ENCODE measurements at places on chromosomes 4 and X. TPM values are rescaled to one million over a fixed set of nuclear protein-coding genes. Genes with fewer than 3 reads are reported as not detected.

Gene KLF8
- 1.0 TPM for total RNA-seq

Gene TTC29
- not detected for total RNA-seq

DNA sequence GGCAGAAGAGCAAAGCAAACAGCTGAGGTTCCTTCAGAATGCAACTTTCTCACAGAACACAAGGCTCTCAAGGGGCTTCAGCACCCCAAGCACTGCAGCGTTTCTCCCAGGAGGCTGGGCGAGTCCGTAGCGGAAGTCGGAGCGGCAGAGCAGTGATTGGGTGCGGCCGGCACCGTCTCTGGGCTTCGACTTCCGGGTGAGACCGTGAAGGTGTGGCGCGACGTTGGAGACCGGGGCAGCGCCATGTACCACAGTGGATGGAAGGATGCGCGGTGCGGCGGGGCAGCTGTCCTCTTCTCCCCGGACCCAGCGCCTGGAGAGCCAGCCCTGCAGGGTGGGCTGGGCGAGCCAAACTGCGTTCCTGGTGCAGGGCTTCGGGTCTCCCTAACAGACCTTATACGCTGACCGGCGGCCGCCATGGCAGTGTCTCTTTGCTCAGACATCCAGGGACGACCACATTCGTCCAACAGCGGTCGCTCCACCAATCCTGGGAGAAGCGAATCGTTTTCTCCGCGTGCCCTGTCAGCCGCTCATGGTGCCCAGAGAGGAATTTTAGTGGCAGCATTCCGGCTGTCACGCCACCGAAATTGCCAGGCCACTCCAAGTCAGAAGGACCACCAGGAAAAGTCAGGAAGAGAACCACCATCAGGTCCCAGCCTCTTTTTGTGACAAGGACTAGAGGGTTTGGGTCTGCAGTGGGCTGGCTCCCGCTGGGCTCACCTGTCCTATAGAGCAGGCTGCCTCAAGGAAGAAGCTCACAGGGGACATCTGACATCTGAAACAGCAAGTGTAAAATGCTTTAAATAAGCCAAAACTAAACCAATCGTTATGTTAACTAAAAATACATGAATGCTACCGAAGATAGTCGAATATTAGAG is 20.5 kb downstream of the TRIM61 start:
- H3K27me3 ChIP-seq: peaks cover 3% of the 10 kb centered on the region
- peak overlapping the region; percentile 90 for H3K4me3 ChIP-seq
- DNase-seq: peak; percentile 89
- peaks cover 14% of the 10 kb centered on the region for H3K4me1 ChIP-seq
- H3K36me3 ChIP-seq: peaks cover 9% of the 10 kb centered on the region

Gene PRDM5
- total RNA-seq: 0.57 TPM

- H3K27ac ChIP-seq: no peak overlapping the region
- H3K36me3 ChIP-seq: no peaks in the 10 kb centered on the region
- no peaks in the 10 kb centered on the region for H3K4me1 ChIP-seq
- H3K27me3 ChIP-seq: no peaks in the 10 kb centered on the region
- no peak for DNase-seq
Observed at GRCh38 chr4:70473679-70474078, 1.7 kb downstream of the MUC7 start.

DNA sequence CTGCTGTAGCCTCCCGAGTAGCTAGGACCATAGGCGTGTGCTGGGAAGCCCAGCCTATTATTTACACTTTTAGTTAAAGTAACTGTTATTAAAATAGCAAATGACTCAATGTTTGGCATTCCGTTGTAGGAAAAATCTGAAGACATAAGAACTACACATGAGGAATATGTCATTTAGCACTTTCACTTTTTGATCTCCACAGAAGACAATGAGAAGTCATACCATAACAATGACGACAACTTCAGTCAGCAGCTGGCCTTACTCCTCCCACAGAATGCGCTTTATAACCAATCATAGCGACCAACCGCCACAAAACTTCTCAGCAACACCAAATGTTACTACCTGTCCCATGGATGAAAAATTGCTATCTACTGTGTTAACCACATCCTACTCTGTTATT is 6.7 kb downstream of the GPR34 start:
- no peak overlapping the region for H3K4me3 ChIP-seq
- no peak overlapping the region for H3K27ac ChIP-seq
- peak; percentile 13 for DNase-seq
- peaks cover 7% of the 10 kb centered on the region for H3K36me3 ChIP-seq

DNA sequence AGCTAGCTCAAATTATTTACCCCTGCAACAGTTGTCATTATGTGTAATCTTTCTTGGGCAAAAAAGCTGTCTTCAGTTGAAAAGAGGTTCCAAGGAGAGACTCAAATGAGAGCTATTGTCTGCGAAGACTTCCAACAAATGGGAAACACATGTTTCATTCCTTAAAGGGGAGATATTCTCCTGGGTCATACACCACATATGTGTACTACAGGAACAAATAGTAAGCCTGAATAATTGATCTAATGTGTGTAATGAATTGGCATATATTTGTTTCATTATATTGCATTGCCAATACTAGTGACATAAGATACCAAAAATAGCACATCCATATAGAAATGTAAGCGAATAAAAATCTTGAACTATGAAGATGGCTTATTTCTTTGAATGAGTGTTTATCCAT is 950.9 kb upstream of the NDST4 start:
- no peaks in the 10 kb centered on the region for H3K36me3 ChIP-seq
- no peak for DNase-seq
- H3K4me1 ChIP-seq: no peaks in the 10 kb centered on the region
- no peak overlapping the region for H3K4me3 ChIP-seq
- no peak overlapping the region for H3K27ac ChIP-seq
- no peaks in the 10 kb centered on the region for H3K27me3 ChIP-seq

GRCh38 chrX:54817220-54817820 is 9.8 kb downstream of the MAGED2 start:
- no peak overlapping the region for H3K4me3 ChIP-seq
- peaks cover 8% of the 10 kb centered on the region for H3K36me3 ChIP-seq
- DNase-seq: no peak
- no peaks in the 10 kb centered on the region for H3K4me1 ChIP-seq

DNA sequence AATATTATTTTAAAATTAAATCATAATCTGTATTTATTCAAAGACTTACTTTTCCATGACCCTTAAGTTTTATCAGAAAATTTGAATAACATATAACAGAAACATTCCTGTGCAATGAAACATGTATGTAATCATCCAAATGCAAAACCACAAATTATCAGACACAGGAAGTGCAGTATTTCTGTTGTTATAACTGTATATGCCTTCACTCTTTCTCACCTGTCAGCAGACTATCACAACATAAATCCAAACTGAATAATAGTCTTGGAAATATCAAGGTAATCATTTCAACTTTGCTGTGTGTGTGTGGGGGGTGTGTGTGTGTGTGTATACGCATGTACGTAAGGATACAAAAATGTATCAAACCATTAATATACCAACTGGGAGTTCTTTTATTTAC is 285.9 kb downstream of the SLC7A11 start:
- H3K4me3 ChIP-seq: no peak overlapping the region
- no peak for DNase-seq
- H3K4me1 ChIP-seq: no peaks in the 10 kb centered on the region
- no peaks in the 10 kb centered on the region for H3K36me3 ChIP-seq
- H3K27me3 ChIP-seq: no peaks in the 10 kb centered on the region

Gene GCNA
- total RNA-seq: 2.9 TPM

- no peaks in the 10 kb centered on the region for H3K27me3 ChIP-seq
- peak; percentile 46 for DNase-seq
- peaks cover 13% of the 10 kb centered on the region for H3K36me3 ChIP-seq
- H3K4me1 ChIP-seq: peaks cover 59% of the 10 kb centered on the region
- peak overlapping the region; percentile 77 for H3K27ac ChIP-seq
Observed at GRCh38 chr4:98485816-98486345, 172.5 kb downstream of the TSPAN5 start.

Gene LGI2
- not detected for total RNA-seq

DNA sequence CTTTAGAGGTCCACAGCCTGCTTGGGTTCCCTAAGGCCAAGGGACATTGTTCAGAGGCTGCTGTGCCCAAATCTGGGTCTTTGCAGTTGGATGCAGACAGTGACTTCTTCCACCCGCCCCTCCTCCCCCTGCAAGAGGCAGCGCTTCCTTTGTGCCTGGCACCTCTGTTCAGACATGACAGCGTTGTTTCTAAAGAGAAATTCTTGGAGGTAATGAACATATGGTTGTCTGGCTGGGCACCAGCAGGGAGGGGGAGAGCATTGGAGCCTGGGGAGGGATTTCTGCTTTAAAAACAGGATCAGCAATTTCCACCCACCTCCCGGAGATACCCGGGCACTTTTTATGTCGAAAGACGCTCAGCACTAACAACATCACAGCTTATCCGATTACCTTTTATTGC is 51.5 kb downstream of the PSAPL1 start:
- no peak overlapping the region for H3K27ac ChIP-seq
- H3K4me1 ChIP-seq: no peaks in the 10 kb centered on the region
- peaks cover 9% of the 10 kb centered on the region for H3K27me3 ChIP-seq
- DNase-seq: no peak
- H3K4me3 ChIP-seq: no peak overlapping the region

DNA sequence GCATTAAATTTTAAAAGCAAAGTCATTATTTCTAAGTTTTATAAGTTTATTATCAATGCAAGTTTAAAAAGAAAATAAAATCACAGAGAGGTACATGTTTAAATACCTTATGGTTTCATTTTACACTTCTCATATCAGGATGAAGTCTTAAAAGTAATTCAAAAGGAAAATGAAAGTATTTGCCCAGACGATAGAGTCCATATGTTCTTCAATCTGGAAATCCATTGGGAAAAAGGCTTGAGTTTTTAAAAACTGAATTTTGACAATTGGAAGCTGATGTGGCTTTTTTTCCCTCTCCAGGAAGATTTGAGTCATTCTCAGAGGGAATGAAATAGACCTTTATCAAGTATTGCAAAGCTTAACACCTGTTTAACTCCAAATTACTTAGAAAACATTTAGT is 37.1 kb downstream of the MAB21L2 start:
- peaks cover 5% of the 10 kb centered on the region for H3K36me3 ChIP-seq
- H3K4me3 ChIP-seq: no peak overlapping the region
- H3K27ac ChIP-seq: no peak overlapping the region

GRCh38 chr4:993111-994029 is at the start of gene SLC26A1:
SLC26A1 (minus strand) TSS chr4:993404; CDS start chr4:991703, 1,701 bp downstream.
- no peak within 1 kb of the TSS for H3K27ac ChIP-seq
- DNase-seq: no peak
- peaks cover 2% of the 10 kb centered on the region for H3K36me3 ChIP-seq
- peaks cover 13% of the 10 kb centered on the region for H3K27me3 ChIP-seq
- no peak within 1 kb of the TSS for H3K4me3 ChIP-seq

DNA sequence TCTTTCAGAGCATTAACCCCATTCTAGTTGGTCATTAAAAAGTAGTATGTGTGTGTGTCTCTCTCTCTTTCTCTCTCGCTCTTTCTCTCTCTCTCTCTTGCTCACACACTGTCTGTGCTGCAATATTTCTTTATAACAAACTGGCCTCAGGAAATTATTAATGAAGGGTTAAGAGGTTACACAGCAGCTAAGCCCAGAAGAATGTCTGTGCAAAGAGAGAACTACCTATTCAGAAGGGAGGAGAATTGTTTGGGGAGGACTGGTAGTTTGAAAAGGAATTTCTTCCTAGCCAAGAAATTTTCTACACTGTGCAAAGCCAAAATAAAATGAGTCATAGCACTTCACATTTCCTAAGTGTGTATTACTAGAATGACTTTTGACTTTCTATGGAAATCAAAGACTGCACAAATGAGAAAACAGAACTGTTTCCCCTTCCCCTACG is 22.2 kb downstream of the PDGFC start:
- no peaks in the 10 kb centered on the region for H3K4me1 ChIP-seq
- H3K27me3 ChIP-seq: peaks cover 2% of the 10 kb centered on the region
- H3K4me3 ChIP-seq: no peak overlapping the region

Gene PAGE5
- 0.47 TPM for total RNA-seq

DNA sequence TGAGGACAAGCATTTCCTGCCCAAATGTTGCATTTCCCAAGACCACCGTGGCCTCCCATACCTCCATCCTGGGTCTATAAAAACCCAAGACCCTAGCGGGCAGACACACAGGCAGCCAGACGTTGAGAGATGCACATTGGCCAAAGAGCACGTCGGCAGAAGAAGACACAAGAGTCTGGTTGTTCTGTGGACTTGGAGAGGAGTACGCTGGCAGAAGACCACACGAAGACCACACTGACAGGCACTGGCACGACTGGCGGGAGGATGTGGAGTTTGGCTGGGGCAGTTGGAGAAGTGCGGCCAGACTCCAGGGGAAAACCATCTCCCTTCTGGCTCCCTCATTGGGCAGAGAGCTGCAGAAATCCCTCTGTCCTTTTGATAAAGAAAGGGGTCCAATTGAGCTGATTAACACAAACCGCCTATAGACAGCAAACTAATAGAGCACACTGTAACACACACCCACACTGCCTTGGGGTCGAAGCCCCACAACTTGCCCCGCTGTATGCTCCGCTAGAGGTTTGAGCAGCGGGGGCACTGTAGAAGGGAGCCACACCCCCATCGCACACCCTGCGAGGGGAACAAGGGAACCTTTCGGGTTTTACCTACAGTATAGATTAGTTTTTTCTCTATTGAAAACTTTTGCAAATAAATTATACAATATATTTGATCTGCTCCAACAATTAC is 376.7 kb upstream of the KLHL4 start:
- H3K27ac ChIP-seq: no peak overlapping the region
- no peaks in the 10 kb centered on the region for H3K4me1 ChIP-seq
- no peaks in the 10 kb centered on the region for H3K36me3 ChIP-seq

DNA sequence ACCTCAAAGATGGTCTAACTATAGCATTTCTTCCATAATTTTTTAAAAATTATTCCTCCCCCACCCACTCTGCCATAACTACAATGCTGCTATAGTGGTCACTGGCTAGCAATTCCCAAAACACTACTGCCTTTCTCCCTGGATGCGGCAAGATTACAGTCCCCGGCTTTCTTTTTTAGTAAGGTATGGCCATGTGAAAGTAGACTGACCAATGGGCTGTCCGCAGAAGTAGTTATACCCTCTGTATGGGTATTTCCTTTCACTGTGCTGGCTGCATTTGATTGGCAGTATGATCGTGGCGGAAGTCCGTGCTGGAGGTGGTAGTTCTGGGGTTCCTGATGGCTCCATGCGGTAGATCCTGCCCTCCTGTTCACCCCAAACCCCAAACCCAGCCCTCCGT is 166.0 kb downstream of the FBXO8 start:
- no peak overlapping the region for H3K27ac ChIP-seq
- no peaks in the 10 kb centered on the region for H3K36me3 ChIP-seq
- no peaks in the 10 kb centered on the region for H3K4me1 ChIP-seq

DNA sequence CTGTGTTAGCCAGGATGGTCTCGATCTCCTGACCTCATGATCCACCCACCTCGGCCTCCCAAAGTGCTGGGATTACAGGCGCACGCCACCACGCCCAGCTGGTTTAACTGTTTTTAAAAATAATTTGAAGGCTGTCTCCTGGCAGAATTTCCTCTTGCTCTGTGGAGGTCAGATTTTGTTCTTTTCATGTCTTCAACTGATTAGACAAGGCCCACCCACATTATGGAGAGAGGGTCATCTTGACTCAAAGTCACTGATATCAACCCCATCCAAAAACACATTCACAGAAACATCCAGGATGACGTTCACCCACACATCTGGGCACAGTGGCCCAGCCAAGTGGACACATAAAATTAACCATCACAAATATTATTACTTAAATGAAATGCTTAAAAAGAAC is 365.4 kb downstream of the DHRSX start:
- H3K27me3 ChIP-seq: no peaks in the 10 kb centered on the region
- no peak for DNase-seq
- H3K27ac ChIP-seq: no peak overlapping the region
- no peak overlapping the region for H3K4me3 ChIP-seq

Gene RNF113A
- total RNA-seq: 20.8 TPM

Gene CCDC149
- total RNA-seq: not detected

Gene SSX2
- total RNA-seq: not detected

Data from activated naive CD4-positive, alpha-beta T cell treated with anti-CD3 and anti-CD28 coated beads for 36 hours (primary cell).